ENCODE measurements at places on chromosomes 7 and 10. TPM values are rescaled to one million over a fixed set of nuclear protein-coding genes. Genes with fewer than 3 reads are reported as not detected.

Gene SFXN2
- 44.4 TPM for total RNA-seq

Gene AZGP1
- total RNA-seq = 18.7 TPM

Gene DLX5
- total RNA-seq = 0.29 TPM

Gene VSIR
- 31.1 TPM for total RNA-seq

Gene C7orf33
- not detected for total RNA-seq

Gene HOXA2
- total RNA-seq = 4.0 TPM

Gene PDZD7
- total RNA-seq = 1.6 TPM

Gene CTNNA3
- total RNA-seq = 21.2 TPM

Gene CALN1
- total RNA-seq = 0.23 TPM

Gene HGF
- total RNA-seq = 4.4 TPM

Gene RNF148
- 4.8 TPM for total RNA-seq

Gene ASZ1
- not detected for total RNA-seq

Gene TACR2
- total RNA-seq = not detected

Gene CBLL1
- 19.3 TPM for total RNA-seq

Gene TDRD1
- total RNA-seq = 0.06 TPM

Gene OR2F1
- total RNA-seq = not detected

Gene CFAP43
- 12.3 TPM for total RNA-seq

Gene USP54
- total RNA-seq = 23.5 TPM

Gene MYH16
- 0.06 TPM for total RNA-seq

Gene CCDC126
- total RNA-seq = 18.6 TPM

Gene HKDC1
- 9.2 TPM for total RNA-seq
